ENCODE measurements at places on chromosomes 1 and 21.

DNA sequence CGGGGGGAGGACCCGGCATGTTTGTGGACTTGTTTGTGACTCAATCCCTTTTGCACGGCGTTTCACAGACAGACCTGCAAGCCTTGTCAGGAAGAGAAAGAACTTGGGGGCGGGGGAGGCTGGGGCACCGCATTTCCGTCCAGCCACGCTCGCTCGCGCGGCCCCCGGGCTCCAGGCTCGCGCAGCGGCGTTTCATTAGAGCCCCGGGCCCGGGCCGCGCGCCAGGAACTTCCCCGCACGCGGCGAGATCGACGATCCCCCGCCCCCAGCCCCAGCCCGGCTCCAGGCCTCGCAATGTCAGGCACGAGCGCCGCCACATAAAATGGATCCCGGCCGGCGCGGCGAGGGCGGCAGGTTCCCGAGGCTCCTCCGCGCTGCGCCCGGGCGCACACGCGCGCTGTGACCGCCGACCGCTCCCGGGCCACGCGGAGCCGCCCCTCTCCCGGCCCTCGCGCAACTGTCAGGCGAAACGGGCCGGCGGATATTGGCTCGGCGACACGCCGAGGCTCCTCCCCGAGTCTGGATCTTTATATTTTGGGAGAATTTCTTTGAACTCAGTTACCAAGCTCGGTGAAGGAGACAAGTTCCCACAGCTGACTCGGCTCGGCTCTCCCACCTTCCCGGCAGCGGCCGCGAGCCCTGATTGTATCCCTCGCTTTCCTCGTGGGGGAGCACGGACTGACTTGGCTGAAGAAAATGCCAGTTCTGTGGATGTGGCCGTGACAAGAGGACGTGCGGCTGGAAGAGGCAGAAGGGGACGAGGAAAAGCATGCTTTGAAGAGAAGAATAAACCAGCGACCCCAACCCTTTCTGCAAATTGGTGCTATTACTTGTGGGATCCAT is at the start of gene KIF26B:
KIF26B (plus strand) TSS at position 557 of the 843 bp plus-strand sequence. CDS start 440 bp downstream, outside the sequence.
- DNase-seq = no peak

DNA sequence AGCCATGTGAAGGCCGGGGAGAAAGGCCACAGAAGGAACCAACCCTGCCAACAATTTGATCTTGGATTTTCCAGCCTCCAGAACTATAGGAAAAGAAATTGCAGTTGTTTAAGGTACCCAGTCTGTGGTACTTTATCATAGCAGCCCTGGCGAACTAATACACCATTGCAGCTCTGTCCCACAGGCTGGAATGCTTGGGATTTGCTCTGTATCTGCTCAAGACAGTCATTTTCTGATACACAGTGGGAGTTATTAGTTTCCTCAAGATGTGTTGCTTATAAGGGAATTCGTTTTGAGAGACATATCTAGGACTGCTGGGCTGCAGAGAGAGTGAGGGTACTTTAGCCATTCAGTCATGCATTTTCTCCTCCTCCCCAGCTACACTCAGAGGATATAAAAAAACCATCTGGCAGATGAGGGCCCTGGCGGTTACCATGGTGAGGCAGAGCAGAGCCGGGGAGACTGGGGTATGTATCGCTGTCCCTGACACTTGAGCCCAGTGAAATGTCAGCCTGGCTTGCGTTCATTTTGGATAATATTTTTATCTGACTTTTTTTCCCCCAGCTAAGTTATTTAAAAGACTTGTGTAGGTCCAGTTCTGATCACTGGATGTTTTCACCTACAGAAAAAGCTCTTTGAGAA is 104.6 kb downstream of the DIRAS3 start:
- no peak for DNase-seq

GRCh38 chr1:235147269-235147668 is 13.8 kb downstream of the RBM34 start:
- DNase-seq = no peak

- DNase-seq = no peak
Observed at GRCh38 chr1:245835386-245835785, 671.7 kb downstream of the SMYD3 start.

DNA sequence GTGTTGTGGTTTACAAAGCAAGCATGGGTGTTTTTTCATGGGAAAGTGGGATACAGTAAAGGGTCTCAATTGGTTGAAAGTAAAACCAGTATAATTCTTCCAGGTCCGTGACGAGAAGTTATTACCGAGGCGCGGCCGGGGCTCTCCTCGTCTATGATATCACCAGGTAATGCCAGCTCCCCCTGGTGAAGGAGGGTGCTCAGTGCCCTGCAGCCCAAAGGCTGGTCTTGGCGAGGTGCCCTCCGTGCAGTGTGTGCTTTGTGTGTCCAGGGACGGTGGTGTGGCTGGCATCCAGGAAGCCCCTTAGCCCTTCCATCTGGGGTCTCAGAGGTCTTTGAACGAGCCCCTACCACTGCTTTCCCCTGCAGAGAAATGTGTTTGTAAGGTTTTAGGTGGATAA is 24.8 kb downstream of the RAB4A start:
- no peak for DNase-seq

DNA sequence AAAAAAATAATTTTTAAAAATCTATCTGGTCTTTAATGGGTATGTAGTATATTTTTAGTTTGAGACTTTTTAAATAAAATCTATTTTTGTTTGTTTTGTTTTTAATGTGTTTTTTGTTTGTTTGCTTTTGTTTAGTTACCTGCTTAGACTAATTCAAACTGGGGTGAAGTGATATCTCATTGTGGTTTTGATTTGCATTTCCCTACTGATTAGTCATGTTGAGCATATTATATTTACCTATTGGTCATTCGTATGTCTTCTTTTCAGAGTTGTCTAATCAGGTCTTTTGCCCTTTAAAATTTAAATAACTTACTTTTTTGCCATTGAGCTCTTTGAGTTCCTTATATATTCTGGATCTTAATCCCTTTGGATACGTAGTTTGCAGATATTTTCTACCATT is 20.3 kb downstream of the CD1B start:
- no peak for DNase-seq

DNA sequence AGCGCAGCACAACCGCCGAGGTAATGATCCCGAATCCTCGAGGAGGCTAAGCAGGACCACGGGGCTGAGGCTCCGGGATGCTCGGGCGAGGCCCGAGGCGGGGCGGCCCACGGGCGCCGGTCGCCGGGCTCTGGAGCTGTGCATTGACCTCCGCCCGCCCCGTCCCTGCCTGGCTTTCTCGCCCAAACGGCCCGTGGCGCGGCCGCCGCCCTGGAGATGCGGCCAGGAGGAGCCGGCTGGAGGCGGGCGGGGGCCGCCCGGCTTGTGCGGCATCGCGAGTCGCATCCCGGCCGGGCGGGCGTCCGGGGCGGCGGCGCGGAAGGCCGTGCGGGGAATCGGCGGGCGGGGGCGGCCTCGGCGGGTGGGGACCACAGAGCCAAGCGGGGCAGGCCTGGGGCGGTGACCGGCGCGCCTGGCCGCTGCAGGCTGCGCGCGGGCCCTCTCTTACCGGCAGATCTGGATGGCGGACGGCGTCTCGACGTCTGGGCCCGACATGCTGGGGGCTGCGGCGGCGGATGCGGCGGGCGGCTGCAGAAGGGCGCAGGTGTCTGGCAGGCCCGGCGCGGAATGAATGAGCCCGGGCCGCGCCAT is 663 bp downstream of the ACOT7 start:
- no peak for DNase-seq

GRCh38 chr1:226255380-226255779 is 31.9 kb downstream of the MIXL1 start:
- no peak for DNase-seq

GRCh38 chr1:37755290-37755689 is 9.6 kb downstream of the EPHA10 start:
- no peak for DNase-seq

DNA sequence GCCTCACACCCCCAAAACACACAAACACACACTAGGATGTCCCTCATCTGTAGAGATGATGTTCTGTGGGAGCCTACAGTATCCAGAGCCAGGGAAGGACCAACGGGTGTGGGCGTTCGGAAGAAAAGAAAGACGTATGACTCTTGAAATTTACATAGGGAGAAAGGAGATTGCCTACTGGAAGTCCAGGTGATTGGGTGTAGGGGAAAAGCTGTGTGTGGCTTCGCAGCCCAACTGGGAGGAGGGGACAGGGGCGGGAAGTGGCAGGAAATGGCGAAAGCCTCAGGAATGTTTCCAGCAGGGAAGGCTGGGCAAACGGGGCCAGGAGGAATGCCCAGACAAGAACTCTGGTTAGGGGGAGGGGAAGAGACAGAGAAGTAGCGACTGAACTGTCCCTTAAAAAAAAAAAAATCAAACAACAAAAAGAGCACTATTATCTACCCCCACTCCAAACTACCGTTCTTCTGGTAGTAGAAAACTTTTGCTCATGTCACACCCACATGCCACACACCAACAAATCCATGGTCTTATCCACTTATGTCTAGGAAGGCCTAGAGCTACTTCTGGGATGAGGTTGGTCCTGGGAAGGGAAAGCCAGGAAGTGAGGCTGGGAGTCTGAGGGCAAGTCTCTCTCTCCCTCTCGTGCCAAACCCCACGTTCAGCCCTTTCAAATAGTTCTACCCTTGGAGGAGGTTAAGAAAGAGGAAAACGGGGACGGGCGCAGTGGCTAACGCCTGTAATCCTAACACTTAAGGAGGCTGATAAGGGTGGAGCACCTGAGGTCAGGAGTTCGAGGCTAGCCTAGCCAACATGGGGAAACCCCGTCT is 1.8 kb upstream of the CKS1B start:
- peak; percentile 94 for DNase-seq

GRCh38 chr1:217917281-217917887 is 286.2 kb downstream of the SPATA17 start:
- no peak for DNase-seq

DNA sequence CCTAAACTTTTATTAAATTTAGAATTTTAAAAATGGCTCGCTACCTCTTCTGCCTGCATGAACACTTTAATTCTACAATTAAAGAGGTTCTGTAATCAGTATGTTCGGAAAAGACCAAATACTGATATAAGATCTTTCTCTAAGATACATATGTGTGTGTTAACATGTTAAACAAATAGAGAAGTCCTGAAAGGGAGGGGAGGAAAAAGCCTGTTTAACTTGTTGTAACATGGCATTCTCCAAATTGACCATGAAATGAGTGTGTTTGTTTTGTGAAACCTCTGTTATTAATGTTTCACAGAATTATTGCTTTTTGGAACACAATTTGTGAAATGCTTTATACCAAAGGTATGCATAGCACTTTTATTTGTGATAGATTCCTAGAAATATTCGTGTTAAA is 77.0 kb downstream of the MARK1 start:
- no peak for DNase-seq

DNA sequence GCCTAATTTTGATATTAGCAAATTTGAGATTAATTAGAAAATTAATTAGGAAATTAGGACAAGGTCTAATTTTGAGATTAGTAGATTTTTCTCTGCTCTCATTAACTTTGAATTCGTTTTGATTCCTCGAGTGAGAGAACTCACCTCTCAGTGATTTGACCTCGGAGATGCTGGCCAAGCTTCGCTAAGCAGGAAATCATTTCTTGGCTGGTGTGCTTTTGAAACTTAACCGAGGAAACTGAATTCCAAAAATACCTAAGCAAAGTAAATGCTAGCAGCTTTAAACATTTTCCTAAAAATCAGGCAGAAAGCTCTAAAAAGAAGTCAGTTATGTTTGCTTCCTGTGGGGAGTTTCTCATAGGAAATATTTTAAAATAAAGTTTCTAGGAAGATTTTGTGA is 34.9 kb downstream of the CDC14A start:
- no peak for DNase-seq

- no peak for DNase-seq
Observed at GRCh38 chr1:244653439-244654107, 647 bp downstream of the DESI2 start.

DNA sequence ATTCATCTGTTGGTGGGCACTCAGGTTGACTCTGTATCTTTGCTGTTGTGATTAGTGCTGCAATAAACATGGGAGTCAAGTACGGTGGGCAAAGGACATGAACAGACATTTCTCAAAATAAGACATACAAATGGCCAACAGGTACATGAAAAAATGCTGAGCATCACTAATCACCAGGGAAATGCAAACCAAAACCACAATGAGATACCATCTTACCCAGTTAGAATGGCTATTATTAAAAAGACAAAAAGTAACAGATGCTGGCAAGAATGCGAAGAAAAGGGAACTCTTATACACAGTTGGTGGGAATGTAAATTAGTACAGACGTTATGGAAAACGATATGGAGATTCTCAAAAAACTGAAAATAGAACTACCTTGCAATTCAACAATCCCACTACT is 98.9 kb downstream of the TMEM53 start:
- DNase-seq = no peak

DNA sequence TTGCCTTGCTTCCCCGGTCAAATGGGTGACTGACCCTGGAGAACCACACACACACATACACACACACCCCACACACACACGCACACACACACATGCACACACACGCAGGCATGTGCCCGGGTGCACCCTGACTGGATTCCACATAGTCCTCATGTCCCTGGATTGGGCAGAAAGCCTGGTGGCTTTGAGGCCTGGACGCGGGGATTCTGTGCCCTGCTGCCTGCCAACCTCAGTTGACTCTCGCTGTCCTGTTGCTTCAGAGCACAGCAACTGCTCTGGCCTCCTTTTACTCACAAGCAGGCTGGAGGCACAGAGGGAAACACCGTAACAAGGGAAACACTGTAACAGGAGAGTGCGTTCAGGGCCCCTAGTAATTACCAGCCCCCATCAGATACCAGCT is 6.4 kb downstream of the RORC start:
- no peak for DNase-seq

DNA sequence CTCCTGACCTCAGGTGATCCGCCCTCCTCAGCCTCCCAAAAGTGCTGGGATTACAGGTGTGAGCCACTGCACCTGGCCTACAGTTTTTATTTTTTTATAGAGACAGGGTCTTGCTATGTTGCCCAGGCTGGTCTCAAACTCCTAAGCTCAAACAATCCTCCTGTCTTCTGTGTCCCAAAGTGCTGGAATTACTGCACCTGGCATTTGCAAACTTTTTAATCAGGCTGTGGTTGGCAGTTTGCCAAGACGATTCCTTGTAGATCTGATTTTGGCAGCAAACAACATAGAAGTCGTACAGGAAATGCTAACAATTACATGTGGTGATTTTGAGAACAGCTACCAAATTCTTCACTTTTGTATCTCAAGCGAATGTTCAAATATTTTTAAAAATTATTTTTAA is 10.1 kb downstream of the RBP7 start:
- no peak for DNase-seq

GRCh38 chr1:66695116-66695515 is 57.1 kb upstream of the DYNLT5 start:
- DNase-seq = no peak

- DNase-seq = no peak
Observed at GRCh38 chr1:151568626-151569088, 28.5 kb downstream of the TUFT1 start.
